ENCODE measurements at places on chromosomes 7 and 10. TPM values are rescaled to one million over a fixed set of nuclear protein-coding genes. Genes with fewer than 3 reads are reported as not detected.

FGFBP3 gene
- 28.5 TPM for total RNA-seq

AGR2 gene
- total RNA-seq, result not detected

TFEC gene
- total RNA-seq, result 0.63 TPM

TMEM196 gene
- total RNA-seq, result 12.8 TPM

VSIR gene
- total RNA-seq, result 2.5 TPM

HTR7 gene
- total RNA-seq, result 16.3 TPM

AFAP1L2 gene
- total RNA-seq, result 6.3 TPM

CYP3A4 gene
- total RNA-seq, result not detected

HOXA4 gene
- not detected for total RNA-seq

WDFY4 gene
- total RNA-seq, result 0.94 TPM

JAKMIP3 gene
- total RNA-seq, result 7.8 TPM

SORBS1 gene
- 303 TPM for total RNA-seq

TCTN3 gene
- total RNA-seq, result 16.6 TPM

TMEM140 gene
- not detected for total RNA-seq

GIMAP6 gene
- 2.8 TPM for total RNA-seq

NUTM2E gene
- total RNA-seq, result 0.31 TPM

FOXP2 gene
- total RNA-seq, result 36.0 TPM

DMBT1 gene
- under 0.01 TPM for total RNA-seq

TRPV5 gene
- total RNA-seq, result 0.31 TPM

TRIL gene
- total RNA-seq, result 8.8 TPM

Measured in parietal lobe (tissue), 2 donors.